Osteoblast (primary cell): ENCODE measurements at places on chromosomes 4 and X. TPM values are rescaled to one million over a fixed set of nuclear protein-coding genes. Genes with fewer than 3 reads are reported as not detected.

The RASL11B gene
- under 0.01 TPM in 1 of 2 replicates, not detected in the other for total RNA-seq

- DNase-seq: peak; percentile 43
Measured at GRCh38 chr4:75745161-75745560, 20.8 kb downstream of the USO1 start.

DNA sequence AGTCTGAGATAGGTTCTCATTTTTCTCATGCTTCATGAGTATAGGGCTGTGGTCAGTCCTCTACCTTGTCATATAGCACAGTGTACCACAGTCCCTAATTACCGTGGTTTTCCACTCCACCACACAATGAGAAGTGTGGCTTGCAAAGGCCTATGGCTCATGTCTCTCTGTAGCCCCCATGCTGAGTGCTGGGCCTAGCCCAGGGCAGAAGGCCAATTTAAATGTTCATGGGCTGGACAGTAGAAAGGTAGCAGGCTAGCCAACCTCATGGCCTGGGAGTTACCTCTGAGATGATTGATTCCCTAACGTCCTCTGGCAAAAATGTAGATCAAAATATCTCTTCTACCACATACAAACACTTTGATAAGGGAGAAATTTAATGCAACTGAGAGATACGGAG is 222.5 kb downstream of the AFF2 start:
- no peak for DNase-seq

GRCh38 chr4:54937501-54937900 is 187.9 kb downstream of the KDR start:
- no peak for DNase-seq

- no peak for DNase-seq
Measured at GRCh38 chrX:119475389-119476101, 7.3 kb downstream of the SLC25A5 start.

DNA sequence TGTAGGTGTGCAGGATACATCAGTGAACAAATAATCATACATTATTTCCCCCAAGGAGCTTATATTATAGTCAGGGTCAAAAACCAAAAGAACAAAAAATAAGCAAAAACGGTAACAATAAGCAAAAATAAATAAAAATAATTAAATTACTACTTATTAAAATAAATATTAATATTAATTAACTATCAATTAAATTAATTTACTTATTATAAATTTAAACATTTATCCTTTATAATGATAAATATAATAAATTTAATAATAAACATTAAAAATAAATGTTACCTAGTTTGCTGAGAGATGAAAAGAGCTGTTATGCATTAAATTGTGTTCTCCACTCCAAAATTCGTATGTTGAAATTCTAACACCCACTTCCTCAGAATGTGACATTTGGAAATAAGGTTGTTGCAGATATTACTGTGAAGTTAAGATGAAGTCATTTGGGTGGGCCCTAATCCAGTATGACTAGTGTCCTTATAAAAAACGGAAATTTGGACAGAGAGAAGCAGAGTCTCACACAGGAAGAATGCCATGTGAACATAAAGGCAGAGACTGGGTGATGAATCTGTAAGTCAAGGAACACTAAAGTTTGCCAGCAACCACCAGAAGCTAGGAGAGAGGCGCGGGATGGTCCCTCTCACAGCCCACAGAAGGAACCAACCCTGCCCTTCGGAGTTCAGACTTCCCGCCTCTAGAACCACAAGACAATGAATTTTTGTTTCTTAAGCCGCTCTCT is 67.2 kb upstream of the IBSP start:
- peak; percentile 37 for DNase-seq

DNA sequence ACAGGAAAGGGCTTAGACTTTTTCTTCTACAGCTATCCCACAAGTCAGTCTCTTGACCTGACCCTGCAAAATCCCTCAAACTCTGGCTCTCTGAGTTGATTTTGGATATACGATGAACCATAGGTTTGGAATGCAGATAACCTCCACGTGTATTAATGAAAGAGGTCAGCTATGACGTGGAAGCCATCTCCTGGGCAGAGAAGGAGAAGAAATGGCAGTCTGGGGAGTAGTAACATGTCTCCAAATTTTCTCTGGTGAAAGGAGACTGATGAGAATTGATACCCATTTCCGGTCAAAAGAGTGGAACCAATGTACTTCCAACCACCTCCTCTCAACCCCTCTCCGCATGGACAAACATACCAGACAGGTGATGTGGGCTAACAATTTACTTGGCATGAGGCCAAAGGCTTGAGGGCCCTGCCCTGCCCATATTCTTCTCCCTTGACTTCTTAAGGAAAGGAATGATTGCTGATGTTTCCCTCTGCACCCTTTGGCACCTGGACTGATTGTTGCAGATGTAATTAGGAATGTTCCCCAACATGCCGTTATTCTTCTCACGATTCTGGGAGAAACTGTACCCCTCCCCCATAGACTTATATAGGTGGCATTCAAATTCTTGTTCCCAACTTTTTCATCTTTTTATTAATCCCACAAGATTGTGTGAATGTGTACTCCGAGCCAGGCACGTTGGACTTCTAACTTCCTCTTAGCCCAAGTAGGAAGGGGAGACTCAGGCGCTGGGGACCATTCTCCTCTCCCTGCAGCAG is 580 bp upstream of the PLS3 start:
- no peak for DNase-seq

GRCh38 chr4:76108467-76109181 is 34.1 kb downstream of the ART3 start:
- no peak for DNase-seq

DNA sequence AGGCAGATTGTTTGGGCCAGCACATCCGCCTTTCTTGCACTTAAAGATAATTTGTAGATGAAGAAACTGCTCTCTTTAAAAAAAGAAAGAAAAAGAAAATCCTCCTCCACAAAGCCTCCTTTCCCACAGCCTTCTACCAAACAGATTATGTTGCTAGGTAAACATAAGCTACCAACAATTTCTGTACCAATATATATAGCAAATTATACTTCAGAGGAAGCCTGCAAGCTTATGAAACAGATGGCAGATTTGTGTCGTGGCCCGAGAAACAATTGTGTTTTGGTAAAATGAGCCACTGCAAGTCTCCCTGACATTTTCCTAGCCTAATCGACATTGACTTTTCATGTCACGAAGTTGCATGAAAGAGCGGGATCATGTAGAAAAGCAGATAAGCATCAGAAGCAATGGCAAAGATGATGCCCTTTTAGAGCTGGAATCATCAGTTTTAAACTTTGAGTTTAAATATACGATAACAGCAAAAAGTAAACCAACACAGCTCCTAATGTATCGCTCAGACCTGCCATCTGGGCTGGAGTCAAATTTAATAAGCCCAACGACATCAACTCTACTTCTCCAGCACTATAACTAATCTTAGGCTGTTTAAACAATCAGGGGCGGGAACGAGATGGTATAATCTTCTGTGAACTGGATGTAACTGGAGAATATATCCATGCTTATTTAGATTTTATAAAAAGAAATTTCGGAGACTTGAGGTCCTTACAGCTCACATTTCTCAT is 94.9 kb upstream of the PLAC1 start:
- no peak for DNase-seq

GRCh38 chrX:3312109-3312508 is 34.3 kb downstream of the MXRA5 start:
- no peak for DNase-seq

- DNase-seq: no peak
Measured at GRCh38 chrX:30906726-30907125, 17.7 kb upstream of the TAB3 start.
